ENCODE measurements at places on chromosomes 4 and X.

DNA sequence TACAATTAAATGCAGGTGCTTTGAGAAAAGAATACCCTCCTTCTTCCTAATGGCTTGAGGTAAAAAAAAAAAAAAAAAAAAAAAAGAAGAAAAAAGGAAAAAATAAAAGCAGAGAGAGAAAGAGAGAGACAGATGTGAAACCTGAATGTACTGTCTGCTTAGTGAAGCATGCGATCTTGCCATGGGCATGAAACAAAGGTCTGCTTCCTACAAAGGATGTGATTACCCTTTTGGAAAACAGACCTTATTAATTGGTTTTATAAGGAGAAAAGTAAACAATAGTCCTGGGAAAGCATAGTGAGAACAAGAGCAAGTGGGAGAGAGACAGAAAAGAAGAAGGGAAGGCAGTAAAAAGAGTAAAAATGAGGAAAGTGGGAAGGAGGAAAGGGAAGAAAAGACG lies 526.1 kb upstream of the PABPC4L start:
- no peak for DNase-seq

GRCh38 chr4:23986270-23986669 lies 96.4 kb upstream of the PPARGC1A start:
- DNase-seq: no peak

DNA sequence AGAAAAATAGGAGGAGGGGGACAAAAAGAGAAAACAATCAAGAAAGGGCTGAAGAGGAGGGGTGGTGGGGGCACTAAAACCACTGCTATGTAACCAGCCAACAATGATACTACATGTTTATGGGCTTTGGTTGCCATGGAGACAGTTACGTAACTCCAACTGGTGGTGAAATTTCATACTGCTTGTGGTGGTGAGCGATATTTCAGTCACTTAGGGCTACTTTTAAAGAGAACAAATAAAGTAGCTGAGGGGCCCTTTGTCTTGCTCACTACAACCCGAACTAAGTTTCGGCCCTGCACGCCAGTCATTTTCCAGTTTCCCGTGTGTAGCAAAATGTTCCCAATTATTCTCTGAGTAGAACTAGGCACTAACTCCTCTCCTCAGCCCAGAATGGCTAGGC lies 275.2 kb upstream of the EDA2R start:
- no peak for DNase-seq

DNA sequence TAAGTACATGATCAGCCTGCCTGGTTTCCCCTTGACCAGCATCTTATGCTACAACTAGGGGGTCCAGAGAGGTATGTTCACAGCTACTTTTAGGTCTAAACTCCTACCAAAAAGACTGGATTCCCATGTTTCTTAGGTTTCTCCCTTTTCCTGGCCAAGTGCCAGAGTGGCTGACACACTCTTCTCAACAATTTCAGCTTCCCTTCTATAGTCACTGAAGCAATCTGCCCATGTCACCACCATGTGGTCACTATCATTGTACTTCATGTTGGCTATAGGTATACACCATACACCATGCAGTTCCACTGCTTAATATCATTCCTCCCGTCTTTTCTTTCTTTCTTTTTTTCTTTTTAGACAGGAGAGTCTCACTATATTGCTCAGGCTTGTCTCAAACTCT lies 66.9 kb downstream of the KLHL13 start:
- no peak for DNase-seq

DNA sequence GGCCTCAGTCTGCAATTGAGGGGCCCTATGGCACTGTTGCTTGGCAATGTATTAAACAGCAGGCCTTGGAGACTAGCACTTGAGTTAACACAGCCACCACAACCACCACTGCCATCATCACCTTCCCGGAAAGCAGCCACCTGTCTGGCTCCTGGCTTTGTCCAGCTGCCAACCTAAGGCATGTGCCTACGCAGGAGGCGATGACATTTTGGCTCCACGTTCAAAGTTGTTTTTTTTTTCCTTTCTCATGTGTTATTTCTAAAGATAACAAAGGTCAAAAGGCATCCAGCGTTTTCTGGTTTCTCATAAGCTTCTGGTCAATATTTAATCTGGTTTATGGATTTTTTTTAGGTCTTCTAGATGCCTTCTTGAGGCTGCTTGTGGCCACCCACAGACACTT lies 7.5 kb downstream of the CLDN2 start:
- DNase-seq: no peak

GRCh38 chrX:133335027-133335426 lies 80.3 kb downstream of the GPC4 start:
- no peak for DNase-seq
